ENCODE measurements at places on chromosomes 3 and 15. TPM values are rescaled to one million over a fixed set of nuclear protein-coding genes. Genes with fewer than 3 reads are reported as not detected.

Gene CCR3
- total RNA-seq = not detected

DNA sequence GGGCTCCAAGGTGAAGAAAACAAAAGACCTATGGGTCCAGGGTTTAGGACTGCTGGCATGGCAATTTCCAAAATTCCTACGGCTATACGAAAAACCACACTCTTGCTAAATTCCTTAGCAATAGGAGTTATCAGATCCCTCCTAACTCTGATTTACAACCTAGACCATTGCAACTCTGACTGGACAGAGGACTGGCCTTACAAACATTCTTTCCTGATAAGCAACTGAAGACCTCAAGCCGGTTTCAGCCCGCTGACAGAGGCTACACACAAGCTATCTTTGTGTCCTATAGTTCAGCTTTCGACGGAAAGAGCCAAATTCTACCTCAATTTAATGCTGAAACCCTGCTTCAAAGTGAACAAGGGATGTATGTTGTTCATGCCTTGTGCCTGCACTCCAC, 38.3 kb upstream of the AGBL1 start:
- no peaks in the 10 kb centered on the region for H3K36me3 ChIP-seq
- DNase-seq = no peak
- H3K4me1 ChIP-seq = no peaks in the 10 kb centered on the region
- H3K27me3 ChIP-seq = no peaks in the 10 kb centered on the region

Gene ATP13A5
- total RNA-seq = not detected

Gene FANCD2
- 3.2 TPM for total RNA-seq

GRCh38 chr15:90645873-90646575, 71.1 kb upstream of the BLM start:
- peaks cover 23% of the 10 kb centered on the region for H3K4me1 ChIP-seq
- H3K4me3 ChIP-seq = no peak overlapping the region
- H3K36me3 ChIP-seq = peaks cover 28% of the 10 kb centered on the region
- no peaks in the 10 kb centered on the region for H3K27me3 ChIP-seq
- DNase-seq = peak; percentile 80
